Body of pancreas (tissue), 4 donors: ENCODE measurements at places on chromosomes 13 and 19. TPM values are rescaled to one million over a fixed set of nuclear protein-coding genes. Genes with fewer than 3 reads are reported as not detected.
A peak's percentile ranks its signal among the peaks of the same experiment; 100 is the strongest.

- DNase-seq = no peak
Observed at GRCh38 chr19:10122045-10122444, 2.3 kb upstream of the EIF3G start.

- DNase-seq = peak; percentile 27
Observed at GRCh38 chr19:18733196-18733647, 49.7 kb downstream of the CRTC1 start.

The CDC37 gene
- 122 TPM for total RNA-seq

DNA sequence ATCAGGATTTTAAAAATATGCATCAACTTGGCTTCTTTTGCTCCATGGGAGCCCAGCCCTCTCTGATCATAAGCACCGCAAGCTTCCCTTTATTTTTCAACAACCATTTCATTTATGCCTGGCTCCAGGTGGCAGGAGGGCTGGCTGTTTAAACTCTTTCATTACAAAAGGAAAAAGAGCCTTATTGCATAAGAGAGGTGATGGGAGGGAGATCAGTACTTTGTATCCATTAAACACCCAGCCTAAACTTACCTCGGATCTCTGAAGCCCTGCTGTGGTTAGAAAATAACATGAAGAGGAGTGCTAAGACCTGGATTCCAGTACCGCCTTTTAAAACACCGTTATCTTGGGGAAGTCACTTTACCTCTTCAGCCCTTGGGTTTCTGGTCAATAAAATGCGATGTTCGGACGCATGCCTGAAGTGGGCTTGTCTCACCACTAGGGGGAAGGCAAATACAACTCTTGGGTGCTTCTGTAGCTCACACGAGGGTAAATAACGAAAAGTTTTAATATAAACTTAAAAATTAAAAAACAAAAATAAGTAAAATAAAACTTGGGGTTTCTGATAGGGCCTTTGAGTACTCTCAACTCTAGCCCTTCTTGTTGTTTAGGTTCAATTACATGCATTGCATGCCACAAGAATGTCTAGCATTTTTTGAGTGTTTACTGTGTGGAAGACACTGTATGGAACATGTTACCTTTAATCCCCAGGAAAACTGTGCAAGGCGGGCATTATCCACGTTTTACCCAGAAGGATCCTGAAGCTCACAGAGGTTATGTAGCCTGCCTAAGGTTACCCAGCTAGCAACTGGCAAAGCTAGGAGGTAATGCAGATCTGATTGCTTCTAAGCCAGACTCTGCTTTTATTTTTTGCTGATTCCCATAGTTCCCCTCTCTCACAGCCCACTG lies 240.3 kb downstream of the LMO7 start:
- peak; percentile 61 for DNase-seq

- DNase-seq = no peak
Observed at GRCh38 chr19:4279530-4280422, 710 bp downstream of the SHD start.

The C1QTNF9 gene
- total RNA-seq = 0.78 TPM

- no peak for DNase-seq
Observed at GRCh38 chr13:73816702-73817101, 317.5 kb downstream of the KLF12 start.

- no peak for DNase-seq
Observed at GRCh38 chr13:112718318-112718717, 28.5 kb downstream of the ATP11A start.

- no peak for DNase-seq
Observed at GRCh38 chr13:110391273-110391672, 84.2 kb downstream of the COL4A2 start.

DNA sequence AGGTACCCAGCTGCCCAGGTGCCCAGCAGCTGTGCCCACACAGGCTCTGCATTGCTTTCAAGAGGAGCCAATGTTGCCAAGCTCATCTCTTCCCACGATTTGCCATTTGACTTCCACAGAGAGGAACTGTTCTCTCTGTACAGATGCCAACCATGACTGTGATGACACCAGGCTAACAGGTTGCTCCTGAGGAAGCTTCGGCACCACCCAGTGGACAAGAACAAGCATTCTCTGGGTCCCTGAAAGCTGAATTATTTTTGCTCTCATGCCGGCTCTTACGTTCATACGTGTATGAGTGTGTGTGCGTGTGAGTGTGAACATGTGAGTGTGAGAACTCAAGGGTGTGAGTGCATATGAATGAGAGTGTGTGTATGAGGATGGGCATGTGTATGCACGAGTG lies 535.2 kb downstream of the LIG4 start:
- no peak for DNase-seq

DNA sequence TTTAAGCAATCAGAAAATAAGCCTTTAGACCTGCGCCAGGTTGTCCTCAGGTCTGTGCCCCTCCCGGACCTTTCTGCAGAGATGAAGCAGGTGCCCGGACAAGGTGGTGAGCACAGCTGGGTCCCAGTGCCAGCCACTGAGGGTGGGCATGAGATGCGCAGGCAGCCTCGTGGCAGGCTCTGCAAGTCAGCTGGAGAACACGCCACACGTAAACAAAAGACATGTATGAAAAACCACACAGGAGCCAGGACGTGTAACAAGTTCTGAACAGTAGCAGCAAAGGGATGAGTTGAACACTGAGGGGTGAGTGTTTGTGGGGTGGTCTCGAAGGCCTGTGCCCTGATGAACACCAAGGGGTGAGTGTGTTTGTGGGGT lies 68.8 kb upstream of the MCF2L start:
- no peak for DNase-seq

The AZU1 gene
- 0.26 TPM for total RNA-seq

DNA sequence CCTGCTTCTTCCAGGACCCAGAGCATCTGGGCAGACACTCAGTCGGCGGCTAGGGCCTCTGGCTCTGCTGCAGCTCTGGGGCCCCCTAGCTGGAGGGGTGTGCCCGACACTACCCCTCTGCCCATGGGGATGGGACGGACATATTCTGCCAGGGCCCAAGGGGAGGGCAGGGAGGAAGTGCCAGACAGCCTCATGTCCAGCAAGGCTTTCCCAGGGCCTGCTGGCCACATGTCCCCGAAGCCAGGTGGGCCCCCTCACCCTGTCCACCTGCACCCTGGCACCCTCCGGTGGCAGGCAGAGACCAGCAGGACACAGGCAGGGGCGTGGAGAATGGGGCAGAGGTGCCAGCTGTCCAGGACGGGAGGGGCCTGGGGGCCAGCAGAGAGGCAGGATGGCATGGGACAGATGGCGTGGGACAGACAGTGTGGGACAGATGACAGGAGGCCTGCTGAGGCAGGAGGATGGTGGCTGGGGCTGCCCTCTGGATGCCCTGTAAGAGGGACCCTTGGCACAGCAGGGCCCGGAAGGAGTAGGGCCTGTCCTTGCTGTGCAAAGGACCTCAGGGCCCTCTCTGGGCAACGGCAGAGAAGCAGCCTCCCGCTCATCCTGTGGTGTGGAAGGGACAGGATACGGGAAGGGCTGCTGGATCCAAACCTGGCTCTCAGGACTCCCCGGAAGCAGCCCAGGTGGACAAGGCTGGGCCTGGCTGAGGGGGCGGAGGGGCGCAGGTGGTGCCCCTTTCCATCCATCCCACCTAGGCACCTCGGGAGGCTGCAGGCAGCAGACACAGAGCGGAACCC lies 29.1 kb downstream of the CEBPG start:
- peak; percentile 14 for DNase-seq

- no peak for DNase-seq
Observed at GRCh38 chr13:39484506-39485313, 118.3 kb downstream of the LHFPL6 start.

The SELENOV gene
- not detected for total RNA-seq

The KLK1 gene
- total RNA-seq = 947 TPM

DNA sequence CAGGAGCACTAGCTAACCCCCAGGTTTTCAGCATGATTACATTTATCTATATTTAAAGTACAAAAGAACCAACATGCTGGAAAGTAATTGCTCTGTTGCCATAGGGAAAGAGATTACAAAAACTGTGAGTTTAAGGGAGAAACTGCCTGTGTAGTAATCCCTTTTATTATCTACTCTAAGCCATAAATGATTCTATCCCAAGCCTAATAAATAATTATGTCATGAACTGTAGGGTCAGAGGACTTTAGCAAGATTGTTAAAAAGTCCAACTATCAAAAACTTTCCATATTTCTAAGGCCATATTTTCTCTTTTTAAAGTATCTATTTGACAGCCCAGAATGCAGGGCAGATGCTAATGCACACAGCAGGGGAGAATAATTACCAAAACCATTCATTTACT lies 573.8 kb upstream of the MIR17HG start:
- DNase-seq = no peak

The ZNF793 gene
- 0.99 TPM for total RNA-seq

- no peak for DNase-seq
Observed at GRCh38 chr13:113202912-113203311, 5.6 kb downstream of the PCID2 start.

The PCSK4 gene
- total RNA-seq = 5.2 TPM

The LILRB5 gene
- total RNA-seq = 3.1 TPM

DNA sequence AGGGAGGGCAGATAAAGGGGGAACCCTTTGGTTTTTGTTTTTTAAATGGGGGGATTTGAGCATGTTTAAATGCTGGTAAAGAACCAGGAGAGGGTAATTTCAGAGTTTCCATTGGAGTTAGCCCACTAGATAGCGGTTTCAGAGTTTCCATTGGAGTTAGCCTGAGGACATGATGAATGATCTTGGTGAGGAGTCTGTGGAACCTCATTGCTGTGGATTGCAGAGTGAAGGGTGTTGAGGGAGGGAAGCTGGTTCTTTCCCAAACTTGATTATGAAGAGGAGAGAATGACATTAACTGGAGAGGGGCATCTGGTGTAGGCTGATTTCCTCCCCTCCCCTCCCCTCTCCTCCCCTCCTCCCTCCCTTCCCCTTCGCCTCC lies 5.0 kb downstream of the WASF3 start:
- DNase-seq = no peak

GRCh38 chr19:22545751-22546150 lies 88.4 kb upstream of the ZNF492 start:
- DNase-seq = peak; percentile 73

- no peak for DNase-seq
Observed at GRCh38 chr13:59478908-59479307, 684.8 kb downstream of the DIAPH3 start.

The ONECUT3 gene
- total RNA-seq = 0.26 TPM

The C13orf42 gene
- not detected for total RNA-seq

GRCh38 chr13:40668335-40668734 lies 1.9 kb upstream of the FOXO1 start:
- no peak for DNase-seq

DNA sequence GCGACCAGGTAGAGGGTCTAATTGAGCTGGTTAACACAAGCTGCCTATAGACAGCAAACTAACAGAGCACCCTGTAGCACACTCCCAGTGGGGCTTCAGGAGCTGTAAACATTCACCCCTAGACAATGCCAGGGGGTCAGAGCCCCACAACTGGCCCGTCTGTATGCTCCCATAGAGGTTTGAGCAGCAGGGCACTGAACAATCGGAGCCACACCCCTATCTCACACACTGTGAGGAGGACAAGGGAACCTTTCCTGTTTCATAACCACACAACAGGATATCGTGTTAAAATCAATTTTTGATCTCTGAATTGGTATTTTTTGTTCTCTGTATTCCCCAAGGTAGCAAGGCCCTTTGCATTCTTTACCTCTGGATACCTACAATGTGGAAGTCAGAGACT lies 266.1 kb downstream of the SPRY2 start:
- no peak for DNase-seq
